NCI-H345 (cell line): ENCODE measurements at places on chromosomes 12 and 14.

DNA sequence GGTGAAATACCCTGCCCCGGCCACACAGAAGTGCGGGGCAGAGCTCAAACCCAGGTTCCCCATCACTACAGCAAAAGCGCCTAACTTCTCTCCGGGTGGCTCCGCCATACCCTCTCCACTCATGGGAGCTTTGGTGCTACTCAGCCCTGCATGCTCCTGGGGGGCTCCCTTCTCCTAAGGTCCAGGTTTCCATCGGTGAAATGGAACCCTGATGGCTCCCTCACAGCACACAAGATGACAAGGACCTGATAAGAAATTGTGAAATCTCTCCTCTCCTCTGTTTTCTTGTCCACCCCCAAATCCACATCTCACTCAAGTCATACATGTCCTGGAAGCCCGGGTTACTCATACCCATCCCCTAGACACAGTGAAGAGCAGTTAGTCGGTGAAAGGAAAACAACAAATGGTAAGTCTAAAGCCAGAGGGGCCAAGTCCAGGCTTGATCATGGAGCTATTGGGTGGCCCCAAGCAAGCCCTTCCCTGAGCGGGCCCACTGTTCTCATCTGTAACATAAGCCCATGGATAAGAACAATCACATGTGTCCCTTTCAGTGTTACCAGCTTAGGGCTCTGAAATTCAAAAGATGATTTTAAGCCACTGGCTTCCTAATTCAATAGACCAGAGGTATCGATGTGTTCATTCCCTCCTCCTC, 317.5 kb downstream of the BCL11B start:
- DNase-seq = no peak

DNA sequence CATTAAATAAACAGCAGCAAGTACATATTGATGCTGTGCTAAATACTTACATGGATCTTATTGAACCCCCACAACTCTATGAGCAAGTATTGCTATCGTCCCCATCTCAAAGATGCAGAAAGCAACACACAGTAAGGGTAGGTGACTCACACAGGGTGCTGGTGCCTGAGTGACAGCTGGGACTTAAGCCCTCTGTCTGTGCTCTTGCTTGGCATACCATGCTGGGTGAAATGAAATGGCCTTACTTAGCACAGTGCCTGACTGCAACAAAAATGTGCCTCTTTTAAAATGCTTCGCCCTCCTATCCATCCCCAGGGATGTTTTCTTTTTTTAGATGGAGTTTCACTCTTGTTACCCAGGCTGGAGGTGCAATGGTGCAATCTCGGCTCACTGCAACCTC, 788 bp downstream of the TEX52 start:
- no peak for DNase-seq

- no peak for DNase-seq
These were observed 65.9 kb downstream of the AVPR1A start for GRCh38 chr12:63085120-63085519.

- DNase-seq = no peak
These were observed 56.2 kb upstream of the CCT2 start for GRCh38 chr12:69529021-69529420.

- DNase-seq = no peak
These were observed 71.2 kb downstream of the VCPKMT start for GRCh38 chr14:50045039-50045711.

GRCh38 chr12:39122562-39123204, 217.3 kb upstream of the CPNE8 start:
- DNase-seq = no peak

DNA sequence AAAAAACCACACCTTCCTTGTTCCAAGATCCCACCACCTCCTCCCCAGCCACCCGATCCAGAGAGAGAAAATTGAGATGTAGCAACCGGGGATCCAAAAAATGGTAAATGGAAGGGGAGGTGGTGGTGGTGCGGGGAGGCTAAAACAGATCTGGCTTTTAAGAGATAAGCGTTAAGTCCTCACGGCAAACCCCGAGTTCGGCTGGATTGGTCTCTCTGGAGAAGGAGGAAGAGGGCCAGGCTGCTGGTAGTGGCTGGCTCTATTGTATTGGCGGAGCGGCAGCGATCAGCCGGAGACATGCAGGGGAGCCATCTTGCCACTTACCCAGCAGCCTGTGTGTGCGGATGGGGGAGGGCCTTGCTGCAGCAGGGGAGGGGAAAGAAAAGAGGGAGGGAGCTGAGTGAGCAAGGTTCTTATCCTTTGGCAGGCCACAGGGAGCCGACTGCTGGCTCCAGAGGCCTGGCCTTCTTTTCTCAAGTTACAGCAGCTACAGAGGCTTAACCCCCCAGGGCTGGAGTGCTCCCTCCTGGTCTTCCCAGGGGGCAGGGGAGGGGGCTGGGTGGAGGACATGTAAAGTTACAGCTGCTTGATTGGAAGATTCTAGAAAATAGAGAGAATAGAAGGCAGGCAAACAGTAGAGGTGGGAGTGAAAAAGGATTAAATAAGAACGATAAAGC, 14.1 kb upstream of the CDH24 start:
- DNase-seq = no peak

DNA sequence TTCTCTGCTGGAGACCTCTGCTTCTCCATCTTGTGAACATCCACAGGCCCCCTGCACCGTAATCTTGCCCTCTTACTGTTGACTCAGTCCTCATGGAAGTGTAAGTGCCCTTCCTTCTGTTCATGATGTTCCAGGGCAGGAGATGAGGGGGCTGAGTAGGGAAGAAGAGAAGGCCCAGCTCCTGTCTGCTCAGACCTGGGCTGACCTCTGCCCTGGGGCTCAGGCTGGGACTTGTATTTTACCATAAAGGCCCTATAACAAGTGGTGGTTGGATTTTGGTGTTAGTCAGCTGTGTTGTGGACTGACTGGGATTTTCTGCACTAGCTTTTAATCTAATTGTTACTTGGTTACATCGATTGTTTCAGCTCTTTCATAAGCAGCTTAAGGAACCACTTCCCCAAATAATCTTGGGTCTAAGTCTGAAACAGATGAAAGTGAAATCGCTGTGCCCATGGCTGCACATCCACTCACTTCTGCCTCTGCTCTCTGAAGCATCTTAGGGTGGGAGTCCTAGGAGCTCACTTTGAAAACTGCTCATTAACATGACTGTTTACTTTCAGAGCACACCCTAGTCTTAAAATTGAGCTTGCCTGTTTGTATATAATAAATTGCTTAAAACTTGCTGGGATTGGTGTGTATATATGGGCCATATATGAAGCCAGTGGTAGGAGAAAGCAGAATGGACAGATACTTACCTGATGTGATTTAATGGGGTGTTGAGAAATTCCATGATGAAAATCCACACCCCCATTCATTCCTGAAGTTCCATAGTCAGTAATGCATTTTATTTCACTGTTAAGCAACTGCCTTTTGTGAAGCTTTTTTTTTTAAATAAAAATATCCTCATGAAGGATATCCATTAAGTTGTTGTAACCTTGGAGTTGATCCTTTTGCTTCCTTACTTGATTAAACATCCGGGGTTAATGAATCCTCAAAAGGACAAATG, 17.7 kb downstream of the C12orf71 start:
- DNase-seq = no peak

DNA sequence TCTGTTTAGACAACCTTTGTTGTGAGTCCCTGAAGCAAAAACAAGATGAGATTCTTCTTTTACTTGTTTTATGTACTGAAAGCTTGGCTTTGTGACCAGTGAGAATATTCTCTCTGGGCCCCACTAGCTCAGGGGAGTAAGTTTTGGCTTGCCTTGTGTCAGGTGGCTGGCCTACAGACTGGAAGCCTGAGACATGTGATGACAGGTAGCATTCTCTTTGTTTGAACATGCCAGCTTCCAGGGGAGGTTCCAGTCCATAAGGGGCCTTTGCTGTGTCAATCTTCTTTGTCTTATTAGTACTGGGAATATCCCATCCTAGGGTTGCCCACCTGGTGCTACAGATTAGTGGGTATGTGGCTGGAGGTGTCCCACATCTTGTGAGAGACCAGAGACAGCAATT, 66.1 kb upstream of the FERMT2 start:
- no peak for DNase-seq

DNA sequence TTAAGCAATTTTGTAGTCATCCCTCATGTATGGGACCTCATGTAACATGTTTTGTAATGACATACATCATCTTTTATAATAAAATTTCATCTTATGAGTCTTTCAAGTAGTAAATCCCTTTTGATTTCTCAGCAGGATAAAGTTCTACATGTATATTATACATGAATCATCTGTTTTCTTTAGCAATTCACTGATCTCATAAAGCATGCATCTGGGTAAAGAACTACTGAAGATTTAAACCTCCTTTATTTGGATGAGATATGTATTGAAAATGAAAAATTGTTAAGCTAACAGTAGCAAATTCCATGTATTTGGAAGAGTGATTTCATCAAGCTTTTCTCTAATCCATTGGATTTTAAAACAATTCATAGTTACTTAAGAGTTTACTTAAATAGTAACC, 126.9 kb downstream of the KITLG start:
- no peak for DNase-seq

DNA sequence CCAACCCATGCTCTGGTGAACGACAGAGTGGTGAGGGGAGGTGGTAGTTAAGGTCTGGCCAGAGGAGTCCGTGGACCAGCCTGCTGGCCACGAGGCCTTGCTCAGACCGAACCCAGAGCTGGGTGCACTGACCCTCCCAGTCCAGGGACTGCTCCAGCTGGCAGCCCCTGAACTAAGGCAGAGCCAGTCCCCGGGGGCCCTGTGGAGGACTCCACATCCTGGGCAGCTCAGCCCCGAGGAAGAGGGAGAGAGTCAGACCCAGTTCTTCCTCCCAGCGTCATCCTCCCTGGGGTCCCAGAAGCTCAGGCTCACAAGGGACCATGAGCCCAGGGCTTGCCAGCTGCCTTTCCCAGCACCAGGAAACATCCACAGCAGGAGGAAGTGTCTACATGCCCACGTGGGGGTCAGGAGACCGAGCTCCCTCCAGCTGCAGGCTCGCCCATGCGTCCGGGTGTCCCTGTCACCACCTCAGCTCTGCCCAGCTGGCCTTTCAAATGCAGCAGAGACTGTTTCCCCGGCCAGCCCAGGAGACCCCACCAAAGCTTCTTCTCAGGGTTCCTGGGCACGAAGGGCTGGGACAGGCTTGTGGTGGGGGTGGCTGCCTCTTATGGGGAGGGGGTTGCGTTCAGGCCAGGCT, 194.4 kb downstream of the KIF26A start:
- DNase-seq = no peak
